Large intestine (tissue), 12 donors: ENCODE measurements at places on chromosomes 2 and 18. TPM values are rescaled to one million over a fixed set of nuclear protein-coding genes. Genes with fewer than 3 reads are reported as not detected.
A peak's percentile ranks its signal among the peaks of the same experiment; 100 is the strongest.

DNA sequence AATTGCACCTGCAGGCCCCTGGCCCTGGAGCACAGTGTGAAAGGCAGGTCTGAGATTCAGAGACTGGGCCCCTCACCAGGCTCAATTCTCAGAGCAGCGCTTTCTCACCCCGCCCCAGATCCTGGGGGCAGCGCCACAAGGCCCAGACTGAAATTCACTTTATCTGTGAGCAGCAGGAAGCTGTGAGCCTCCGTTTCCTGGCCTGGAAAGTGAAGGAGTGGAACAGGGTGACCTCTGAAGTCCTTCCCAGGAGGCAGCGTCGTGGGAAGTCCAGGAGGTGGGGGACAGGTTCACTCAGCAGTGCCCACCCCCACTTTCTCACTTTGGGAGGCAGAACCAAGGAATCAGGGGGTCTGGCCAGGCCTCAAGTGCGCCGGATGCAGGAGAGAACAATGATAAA, 235.4 kb downstream of the NDUFA10 start:
- no peak for DNase-seq

Gene ANKRD36B
- 22.0 TPM for polyA plus RNA-seq

GRCh38 chr2:176001916-176002687, at the start of gene LNPK:
Gene LNPK (minus strand): TSS chr2:176002267. CDS start chr2:175995584, 6,683 bp downstream.
- DNase-seq: peak; percentile 92

DNA sequence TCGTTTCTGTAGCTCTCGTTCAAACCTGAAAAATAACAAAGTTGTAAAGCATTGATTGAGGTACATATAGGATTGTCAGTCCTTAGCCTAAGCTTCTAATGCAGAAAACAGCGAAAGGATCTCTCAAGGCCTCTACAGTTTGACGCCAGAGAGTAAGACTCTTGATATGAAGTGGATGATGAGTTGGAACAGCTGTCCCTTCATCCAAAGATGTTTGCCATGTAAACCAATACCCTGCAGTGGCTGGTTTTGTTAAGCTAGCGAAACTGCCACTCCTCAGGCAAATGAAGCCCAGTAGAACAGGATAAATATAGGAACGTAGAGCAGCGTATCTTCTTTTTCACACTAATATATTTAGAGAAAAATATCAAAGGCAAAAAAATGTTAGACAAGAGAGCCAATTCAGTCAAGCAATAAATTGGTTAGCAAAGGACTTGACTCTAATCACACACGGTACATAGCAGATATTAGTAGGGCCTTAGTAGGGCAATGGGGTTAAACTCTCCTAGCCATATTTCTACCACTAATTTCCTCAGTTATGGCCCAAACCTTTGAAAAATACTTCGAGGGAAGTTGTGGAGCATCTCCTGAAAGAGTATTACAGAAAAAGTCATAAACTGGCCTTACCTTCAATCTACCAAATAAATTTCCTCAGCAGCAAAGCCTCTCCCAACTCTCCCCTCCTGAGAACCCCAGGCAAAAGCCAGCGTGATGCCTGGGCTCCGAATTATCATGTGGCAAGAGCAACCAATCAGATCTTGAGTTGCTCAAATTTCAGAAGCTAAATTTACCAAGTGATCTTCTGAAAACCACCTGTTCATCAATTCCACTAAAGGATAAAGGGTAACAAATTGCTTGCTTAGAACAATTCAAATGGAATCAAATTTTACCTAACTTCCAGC, at the start of gene NEB:
NEB (minus strand) TSS at position 706 of the 902 bp plus-strand sequence. CDS start 1,320 bp downstream, outside the sequence.
- DNase-seq: no peak
